ENCODE measurements at places on chromosomes 11 and 22. TPM values are rescaled to one million over a fixed set of nuclear protein-coding genes. Genes with fewer than 3 reads are reported as not detected.

GTSE1 gene
- 57.8 TPM for total RNA-seq

OR56A1 gene
- total RNA-seq = not detected

DNA sequence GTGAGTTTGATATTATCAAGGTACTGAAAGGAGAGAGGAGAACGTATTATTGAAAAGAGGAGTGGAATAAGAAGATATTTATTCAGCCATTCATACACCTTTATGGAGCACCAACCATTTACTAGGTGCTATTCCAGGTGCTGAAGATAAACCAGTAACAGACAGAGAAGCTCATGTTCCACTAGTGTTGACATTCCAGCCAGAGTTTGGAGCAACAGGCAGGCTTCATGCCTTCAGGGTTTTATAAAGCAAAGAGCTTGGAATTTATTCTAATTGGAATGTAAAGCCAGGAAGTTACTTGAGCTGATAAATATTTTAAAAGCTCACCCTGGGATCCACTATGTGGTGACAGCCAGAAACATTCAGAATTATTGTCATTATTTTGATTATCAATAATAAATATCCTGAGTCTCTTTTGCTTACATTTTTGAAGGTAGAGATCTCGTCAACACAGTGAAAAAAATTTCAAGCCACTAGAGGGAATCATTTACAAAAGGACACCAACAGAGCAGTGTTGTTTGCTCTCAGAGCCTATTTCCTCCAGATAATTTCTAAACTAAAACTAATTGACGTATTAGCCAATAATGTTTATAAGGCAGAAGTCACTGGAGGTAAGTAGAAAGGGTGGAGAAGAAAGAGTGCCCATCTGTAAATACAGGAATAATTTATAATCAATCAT lies 172.0 kb downstream of the KCNA4 start:
- H3K36me3 ChIP-seq = no peaks in the 10 kb centered on the region
- no peak overlapping the region for H3K4me3 ChIP-seq
- no peak overlapping the region for H3K27ac ChIP-seq
- H3K27me3 ChIP-seq = no peaks in the 10 kb centered on the region

SLN gene
- 0.36 TPM for total RNA-seq

USP2 gene
- total RNA-seq = 2.4 TPM

DNA sequence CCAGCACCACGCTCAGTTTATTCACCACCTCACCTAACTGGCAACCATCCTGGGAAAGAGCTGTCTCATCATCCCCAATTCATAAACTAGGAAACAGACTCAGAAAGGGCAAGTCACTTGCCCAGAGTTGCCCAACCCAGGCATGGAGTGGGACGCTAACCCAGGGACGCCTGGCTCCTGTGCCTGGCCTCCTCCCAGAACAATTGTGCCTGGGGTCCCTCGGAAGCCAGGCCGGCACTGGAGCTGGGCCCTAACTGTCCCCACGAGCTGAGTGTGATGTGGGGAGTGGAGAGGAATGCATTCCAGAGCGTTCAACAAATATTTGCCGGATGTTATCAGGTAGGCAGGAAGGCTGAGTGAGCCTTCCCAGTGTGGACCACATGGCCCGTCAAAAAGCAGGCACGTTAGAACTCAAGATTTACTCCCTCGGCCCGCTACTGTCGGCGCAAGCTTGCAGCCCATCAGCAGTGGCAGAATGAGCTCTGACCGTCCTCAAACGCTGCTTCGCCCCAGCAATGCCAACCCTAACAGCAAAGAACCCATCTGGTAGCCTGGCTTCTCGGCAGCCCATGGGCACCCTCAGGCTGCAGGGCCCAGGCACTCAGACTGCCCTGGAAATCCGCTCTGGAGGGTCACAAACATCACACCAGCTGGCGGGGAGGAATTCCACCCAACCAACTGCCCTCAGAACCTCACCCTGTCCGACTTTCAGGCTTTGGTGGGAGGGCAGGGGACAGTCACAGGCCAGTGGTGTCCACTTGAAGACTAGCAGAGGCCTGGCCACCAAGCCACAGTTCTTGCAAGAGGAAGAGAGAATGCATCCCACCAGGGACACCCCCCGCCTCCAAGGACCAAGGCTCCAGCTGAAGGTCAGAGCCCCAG lies 35.6 kb downstream of the MYH9 start:
- peak overlapping the region; percentile 78 for H3K27ac ChIP-seq
- peaks cover 53% of the 10 kb centered on the region for H3K4me1 ChIP-seq
- H3K36me3 ChIP-seq = peaks cover 3% of the 10 kb centered on the region

DNA sequence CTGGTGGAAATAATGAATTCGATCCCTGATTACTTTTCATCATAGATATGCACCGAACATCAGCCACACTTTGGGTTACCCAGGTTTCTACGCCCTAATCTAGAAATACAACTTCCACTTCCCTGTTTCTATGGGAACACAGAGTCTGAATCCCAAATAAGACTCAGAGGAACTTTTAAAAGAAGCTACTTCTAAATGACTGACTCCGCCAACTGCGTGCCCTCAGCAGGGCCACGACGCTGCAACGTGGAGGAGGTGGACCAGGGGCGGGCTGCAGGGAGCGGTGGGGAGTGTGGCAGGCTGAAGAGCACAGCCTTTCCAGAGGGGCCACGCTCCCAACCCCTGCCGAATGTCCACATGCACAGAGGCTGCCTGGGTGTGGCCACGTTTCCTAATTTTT lies 304.0 kb downstream of the SHANK2 start:
- H3K4me3 ChIP-seq = no peak overlapping the region
- no peak overlapping the region for H3K27ac ChIP-seq
- H3K27me3 ChIP-seq = no peaks in the 10 kb centered on the region
- H3K36me3 ChIP-seq = no peaks in the 10 kb centered on the region

DNA sequence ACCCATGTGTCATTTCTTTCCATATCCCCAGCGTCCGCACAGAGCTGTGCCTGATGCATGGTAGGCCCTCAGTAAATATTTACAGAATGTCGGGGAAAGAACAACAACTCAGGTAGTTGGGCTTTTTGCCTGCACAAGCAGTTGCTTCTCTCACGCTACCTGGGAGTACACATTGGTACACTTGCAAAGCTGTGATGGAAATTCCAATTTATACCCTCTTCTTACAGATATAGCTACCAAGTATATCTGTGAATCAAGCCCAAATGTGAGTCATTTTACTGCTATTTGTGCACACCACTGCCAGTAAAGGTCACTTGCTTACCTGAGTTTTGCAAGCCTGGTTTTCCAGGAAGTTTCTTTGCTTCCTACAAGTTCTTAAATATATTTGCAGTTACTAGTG lies 333.0 kb upstream of the NARS2 start:
- no peak overlapping the region for H3K4me3 ChIP-seq
- no peaks in the 10 kb centered on the region for H3K4me1 ChIP-seq
- no peaks in the 10 kb centered on the region for H3K36me3 ChIP-seq
- H3K27me3 ChIP-seq = no peaks in the 10 kb centered on the region
- no peak for DNase-seq
- no peak overlapping the region for H3K27ac ChIP-seq

BRSK2 gene
- total RNA-seq = not detected

MAPK8IP1 gene
- total RNA-seq = 9.2 TPM
